Stimulated activated CD8-positive, alpha-beta memory T cell treated with anti-CD3 and anti-CD28 coated beads, Interleukin-7, amount 100 ng/mL, for 1 hour (primary cell): ENCODE measurements at places on chromosomes 4 and X.

GRCh38 chr4:184400375-184400870, 73.9 kb downstream of the IRF2 start:
- no peak for DNase-seq

GRCh38 chr4:81505004-81505598, 33.4 kb upstream of the RASGEF1B start:
- DNase-seq: peak; percentile 27

DNA sequence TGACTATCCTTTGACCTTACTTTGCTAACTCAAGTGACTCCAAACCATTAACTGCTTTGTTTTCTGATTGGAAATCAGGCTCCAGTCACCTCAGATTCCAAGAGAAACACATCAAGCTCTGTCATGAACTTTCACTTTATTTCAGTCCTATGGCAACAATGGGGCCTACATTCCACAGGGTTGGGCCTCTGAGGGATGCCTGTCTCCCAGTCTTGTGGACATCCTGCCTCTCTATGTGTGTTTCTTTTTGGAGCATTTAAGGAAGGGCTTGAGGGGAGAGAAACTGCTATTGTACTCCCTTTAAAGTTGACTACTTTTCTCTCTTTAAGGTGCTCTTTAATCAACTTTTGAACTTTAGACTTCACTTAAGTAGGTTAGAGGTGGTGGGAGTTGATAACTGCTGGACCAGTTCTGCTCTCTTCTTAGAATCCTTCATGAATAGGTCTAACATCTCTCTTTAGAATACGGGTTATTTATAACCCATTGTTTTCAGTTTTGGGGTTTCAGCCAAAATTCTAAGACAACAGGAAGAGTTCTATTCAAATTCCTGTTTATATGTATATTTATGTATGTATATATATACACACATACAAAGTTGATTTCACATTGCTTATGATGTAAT, 274.3 kb upstream of the NR3C2 start:
- no peak for DNase-seq

- no peak for DNase-seq
Observed at GRCh38 chrX:11908371-11908770, 150.3 kb downstream of the MSL3 start.

DNA sequence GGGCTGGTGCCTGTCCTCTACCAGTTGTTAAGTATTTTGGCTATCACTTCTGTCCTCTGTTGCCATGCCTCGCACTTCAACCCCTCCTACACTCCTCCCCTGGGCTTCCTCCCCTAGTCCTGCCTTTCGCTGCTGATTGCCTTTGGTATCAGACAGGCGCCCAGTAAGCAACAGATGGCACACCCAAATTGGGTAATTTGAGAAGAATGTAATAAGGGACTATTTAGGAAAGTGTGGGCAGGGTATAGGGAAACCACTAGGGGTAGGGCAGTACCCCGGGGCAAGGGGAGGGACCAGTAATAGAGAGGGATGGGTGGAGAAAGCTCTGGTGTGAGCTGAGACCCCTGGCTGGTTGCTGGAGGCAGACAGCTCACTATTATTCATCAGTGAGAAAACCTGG, 172.7 kb upstream of the USP9X start:
- no peak for DNase-seq

- DNase-seq: no peak
Observed at GRCh38 chr4:150389896-150390530, 191.9 kb upstream of the MAB21L2 start.

- no peak for DNase-seq
Observed at GRCh38 chr4:19936476-19936875, 315.2 kb upstream of the SLIT2 start.

DNA sequence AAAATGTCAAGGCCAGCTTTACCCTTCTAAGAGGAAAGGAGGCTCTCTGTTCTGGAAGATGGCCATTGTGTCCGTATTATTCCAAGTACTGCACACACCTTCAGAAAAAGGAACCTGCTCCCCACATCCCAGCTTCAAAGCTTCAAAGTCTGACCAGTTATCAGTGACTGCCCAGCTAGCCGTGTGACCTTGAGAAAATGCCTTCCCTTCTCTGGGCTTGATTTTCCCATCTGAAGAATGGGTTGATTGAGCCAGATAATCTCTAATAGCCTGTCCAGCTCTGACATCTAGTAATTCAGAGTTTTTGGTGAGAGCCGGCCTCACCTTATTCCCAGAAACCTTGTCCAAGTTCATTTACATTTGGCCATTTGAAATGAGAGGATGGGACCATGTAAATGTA, 3.0 kb downstream of the LONRF3 start:
- DNase-seq: no peak

- DNase-seq: no peak
Observed at GRCh38 chr4:36222702-36223101, 21.6 kb downstream of the ARAP2 start.

- no peak for DNase-seq
Observed at GRCh38 chr4:77194989-77195388, 38.0 kb downstream of the CCNG2 start.

GRCh38 chr4:4851081-4851480, 8.4 kb upstream of the MSX1 start:
- no peak for DNase-seq

DNA sequence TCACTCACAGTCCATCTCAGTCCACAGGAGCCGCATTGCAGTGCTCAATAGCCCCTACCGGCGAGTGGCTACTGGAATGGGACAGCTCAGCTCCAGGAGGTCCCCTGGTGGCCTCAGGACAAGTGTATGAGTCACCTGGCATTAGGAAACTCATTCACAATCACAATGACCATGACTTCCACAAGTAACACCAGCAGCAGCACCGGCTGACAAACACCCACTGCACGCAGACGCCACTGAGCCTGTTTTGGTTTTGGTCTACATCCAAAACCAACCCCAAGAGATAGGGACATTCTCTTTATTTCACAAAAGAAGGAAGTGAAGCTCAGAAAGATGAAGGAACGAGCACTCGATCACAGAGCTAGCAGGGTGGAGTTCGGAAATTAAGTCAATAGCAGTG, 8.1 kb downstream of the JAKMIP1 start:
- no peak for DNase-seq

DNA sequence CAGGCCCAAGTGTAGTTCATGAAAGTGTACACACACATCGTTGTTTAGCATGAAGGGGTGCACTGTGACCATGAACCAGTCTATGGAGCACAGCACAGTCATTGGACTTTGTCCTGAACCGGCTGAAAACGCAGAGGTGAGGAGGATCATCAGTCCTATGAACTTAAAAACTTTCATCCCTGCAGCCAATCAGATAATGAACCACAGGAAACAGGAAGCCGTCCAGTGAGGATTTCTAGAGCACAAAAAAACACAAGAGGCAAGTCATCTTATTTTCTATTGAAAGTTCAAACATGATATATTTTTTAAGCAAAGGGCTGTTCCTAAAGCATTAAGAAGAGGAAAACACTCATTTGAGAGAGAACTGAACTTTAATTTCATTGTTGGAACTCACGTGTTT, 91.8 kb downstream of the PLAC1 start:
- no peak for DNase-seq

DNA sequence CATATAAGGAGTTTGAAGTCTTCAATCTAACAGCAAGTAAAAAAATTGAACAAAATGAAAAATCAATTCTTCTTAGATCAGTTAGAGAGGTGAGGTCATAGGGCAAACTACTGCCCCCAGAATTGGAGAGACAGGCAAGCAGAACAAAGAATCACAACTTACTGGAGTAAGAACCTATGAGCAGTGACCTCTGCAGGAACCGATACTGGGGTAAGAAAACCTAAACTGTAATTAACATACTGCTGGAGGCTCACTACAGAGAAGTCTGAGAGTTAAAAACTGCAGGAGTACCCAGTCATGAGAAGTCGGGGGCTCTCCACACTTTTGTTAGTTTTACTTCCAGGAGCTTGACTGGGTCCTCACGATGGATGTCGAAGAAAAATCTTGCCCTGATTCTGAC, 16.0 kb downstream of the CLDN22 start:
- no peak for DNase-seq

DNA sequence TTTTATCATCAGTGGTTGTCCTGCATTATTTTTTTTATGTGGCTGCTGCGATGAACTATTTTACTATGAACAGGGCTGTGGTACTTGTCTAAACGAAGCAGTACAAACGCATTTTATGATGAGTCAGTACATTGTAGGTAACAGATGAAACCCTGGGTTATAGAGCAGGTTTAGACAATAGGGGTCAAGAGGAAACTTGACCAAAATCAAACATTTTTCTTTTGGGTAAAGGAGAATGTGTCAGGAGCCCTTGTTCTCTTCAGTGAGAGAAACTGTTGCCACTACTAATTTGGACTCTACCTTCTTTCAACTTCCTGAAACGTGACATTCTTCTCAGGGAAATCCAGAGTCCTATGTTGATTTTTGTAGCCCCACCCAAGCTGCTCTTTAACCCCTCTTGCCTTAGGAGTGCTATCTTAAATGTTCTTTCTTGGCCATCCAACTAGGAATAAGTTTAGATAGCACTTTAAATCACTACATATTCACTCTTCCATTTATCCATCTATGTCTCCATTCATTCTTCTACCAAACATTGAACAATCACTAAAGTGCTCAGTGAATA, 415.8 kb upstream of the NR3C2 start:
- DNase-seq: no peak
